Activated T-helper 9 cell treated with anti-CD3 and anti-CD28 coated beads, Interleukin-2, amount 50 U/mL, for 16 hours (primary cell): ENCODE measurements at places on chromosomes 11 and 22.

DNA sequence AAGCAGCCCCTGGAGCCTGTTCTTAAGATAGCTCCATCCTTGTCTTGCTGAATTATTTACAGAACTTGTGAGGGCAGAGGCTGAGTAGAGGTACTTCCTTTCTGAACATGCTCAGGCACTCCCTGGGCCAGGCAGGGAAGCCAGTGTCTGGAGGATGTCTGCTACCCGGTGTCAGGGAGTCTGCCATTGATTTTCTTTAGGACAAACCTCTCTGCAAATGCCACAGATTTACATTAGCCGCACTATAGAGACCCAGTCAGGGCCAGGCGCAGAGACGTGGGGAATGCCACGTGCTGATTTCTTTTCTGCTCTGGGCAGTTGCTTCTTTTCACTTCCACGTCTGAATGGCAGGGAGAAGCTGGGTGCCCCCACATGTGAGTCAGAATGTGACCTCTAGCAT is 585.5 kb downstream of the NTM start:
- no peak for DNase-seq

DNA sequence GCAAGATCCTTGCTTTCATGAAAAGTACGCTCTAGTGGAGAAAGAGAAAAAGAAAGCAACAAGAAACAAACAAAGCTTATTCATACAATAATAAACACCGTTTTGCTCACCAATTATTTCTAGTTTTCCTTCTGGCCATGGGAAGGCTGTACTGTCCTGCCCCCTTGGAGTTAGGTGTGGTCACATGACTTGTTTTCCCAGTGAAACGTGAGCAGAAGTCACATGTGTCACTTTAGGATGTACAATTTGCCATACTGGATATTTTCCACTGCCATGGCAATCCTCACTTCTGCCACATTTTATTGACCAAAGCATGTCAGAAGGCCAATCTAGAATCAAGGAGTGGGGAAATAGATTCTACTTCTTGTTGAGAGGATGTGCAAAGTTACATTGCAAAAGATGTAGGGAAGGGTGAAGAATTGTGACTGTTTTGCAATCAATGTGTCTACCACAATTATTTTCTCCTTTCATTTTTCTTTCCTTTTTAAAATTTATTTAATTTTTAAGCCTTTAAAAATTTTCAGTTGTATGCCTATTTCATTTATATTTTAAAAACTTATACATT is 24.3 kb upstream of the TRAF6 start:
- DNase-seq = no peak

- no peak for DNase-seq
Measured at GRCh38 chr22:29031227-29032011, 30.2 kb downstream of the C22orf31 start.

- DNase-seq = no peak
Measured at GRCh38 chr11:15912291-15912690, 444.1 kb downstream of the SOX6 start.

DNA sequence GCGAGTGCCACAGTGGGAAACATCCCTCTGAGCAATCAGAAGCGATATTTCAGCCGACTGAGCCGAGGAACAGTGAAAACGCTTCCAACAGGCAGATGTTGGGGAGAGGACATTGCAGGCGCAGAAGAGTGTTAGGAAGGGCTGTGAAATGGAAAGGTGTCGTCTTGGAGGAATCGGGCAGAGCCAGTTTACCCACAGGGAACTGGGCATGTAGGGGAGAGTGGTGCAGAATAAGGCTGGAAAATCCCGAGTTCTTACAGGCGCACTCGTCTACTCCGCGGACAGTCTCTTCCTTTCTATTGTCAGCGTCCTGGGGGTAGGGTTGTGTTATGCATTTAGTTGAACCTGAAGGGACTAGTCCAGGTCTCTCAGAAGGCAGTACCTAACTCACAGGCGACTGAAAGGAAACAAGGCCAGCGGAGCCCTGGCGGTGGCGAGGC is 1.1 kb upstream of the APLP2 start:
- DNase-seq = no peak
